ENCODE measurements at places on chromosomes 3 and 15.

DNA sequence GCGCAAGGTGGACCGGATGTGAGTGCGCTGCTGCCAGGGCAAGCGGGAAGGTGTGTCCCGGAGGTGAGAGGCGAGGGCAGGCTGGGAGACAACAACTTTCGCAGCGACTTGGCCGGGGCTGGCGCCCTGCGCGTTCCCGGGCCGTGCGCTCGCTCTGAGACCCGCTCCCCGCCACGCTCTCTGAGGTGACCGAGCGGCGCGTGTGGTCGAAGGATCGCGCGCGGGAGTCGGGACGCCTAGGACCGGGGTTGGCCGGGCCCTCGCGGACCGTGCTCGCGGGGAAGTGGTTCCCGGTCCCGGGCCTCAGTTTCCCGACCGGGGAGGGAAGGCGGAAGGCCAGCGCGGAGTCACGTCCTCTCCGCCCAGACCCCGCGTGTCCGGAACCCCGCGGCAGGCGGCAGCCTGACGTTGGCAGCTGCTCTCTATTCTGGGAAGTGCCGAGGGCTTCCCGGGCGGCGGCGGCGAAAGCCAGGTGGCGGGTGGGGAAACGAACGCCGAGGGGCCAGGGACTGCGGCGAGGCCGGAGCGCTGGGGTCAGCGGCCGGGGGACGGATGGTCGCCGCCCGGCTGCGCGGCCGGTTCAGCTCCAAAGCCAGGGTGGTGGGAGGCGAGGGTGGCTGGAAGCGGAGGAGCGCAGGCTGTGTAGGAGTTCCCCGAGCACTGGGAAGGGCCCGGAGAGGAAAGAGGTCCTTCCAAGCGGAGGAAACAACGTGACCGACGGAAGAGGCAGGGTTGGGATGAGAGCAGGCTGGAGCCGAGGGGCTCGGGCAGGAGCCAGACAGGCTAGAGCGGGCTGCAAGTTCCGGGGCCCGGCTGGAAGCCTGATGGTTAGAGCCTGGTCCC lies 1.0 kb upstream of the IGF2BP2 start:
- DNase-seq, result peak; percentile 34

- DNase-seq, result no peak
Observed at GRCh38 chr15:77058468-77058867, 12.4 kb downstream of the TSPAN3 start.

DNA sequence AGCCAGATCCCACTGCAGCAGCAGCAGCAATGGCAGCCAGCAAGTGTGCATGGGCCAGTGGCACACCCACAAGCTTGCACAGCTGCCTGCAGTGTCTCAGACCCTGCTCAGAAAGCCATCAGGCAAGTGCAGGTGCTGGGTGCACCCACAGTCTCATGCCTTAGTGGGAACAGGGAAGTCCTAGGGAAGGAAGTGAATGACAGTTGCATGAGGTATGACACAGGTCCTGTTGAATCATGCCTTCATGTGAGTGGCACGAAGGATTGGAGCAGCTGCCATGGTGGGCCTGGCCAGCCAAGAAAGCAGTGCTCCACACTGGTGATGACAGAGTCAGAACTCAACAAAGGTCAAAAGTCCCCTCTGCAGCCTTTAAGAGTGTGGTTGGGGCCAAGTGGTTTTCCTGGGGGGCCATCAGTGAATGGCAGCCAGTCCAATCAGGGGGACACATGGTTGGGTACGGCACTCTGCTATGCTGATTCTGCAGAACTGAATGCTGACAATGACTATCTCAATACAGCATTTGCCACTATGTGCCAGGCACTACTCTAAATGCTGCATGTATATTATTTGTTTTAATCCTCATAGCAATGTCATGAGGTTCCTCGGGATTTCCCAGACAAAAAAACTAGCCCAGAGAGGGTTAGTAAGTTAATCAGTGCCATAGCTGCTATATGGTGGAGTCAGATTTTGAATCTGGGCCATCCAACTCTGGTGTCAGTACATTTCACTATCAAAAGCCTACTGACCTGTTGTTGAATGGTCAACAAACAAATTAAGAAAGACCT lies 94.3 kb downstream of the AQP9 start:
- no peak for DNase-seq

GRCh38 chr15:64894395-64895056 lies 17.2 kb upstream of the ANKDD1A start:
- DNase-seq, result no peak

All from right renal pelvis (tissue), 4 donors.